Spleen (tissue), 13 donors: ENCODE measurements at places on chromosomes 11 and 22. TPM values are rescaled to one million over a fixed set of nuclear protein-coding genes. Genes with fewer than 3 reads are reported as not detected.
A peak's percentile ranks its signal among the peaks of the same experiment; 100 is the strongest.

DNA sequence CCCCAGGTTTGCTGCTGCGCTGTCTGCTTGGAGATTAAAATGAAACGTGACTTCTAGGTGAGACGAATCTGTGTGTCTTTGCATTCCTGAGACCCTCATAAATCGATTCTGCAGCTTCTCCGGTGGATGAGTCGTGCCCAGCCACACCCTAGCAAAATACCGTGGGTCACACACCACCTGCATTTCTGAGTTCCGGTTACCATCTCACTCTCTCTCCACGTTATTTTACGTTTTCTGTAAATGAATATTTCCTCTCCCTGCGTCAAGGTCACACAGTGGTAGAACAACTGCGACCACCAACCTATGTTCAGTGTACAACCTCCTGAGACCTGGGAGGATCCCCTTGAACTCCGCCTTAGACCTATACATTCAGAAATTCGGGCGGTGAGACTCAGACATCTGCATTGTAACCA is 1.1 kb downstream of the YWHAH start:
- H3K4me3 ChIP-seq = peak overlapping the region; percentile 74
- H3K4me1 ChIP-seq = peaks cover 63% of the 10 kb centered on the region
- H3K27me3 ChIP-seq = no peaks in the 10 kb centered on the region
- peaks cover 4% of the 10 kb centered on the region for H3K36me3 ChIP-seq

- no peaks in the 10 kb centered on the region for H3K27me3 ChIP-seq
- H3K4me1 ChIP-seq = peaks cover 35% of the 10 kb centered on the region
- H3K27ac ChIP-seq = no peak overlapping the region
These were observed 89.3 kb downstream of the PRR5L start for GRCh38 chr11:36385121-36385970.

GRCh38 chr11:57713835-57714234 is 1.4 kb downstream of the TMX2 start:
- H3K27me3 ChIP-seq = no peaks in the 10 kb centered on the region
- H3K36me3 ChIP-seq = no peaks in the 10 kb centered on the region
- H3K4me1 ChIP-seq = peaks cover 50% of the 10 kb centered on the region
- DNase-seq = no peak

DNA sequence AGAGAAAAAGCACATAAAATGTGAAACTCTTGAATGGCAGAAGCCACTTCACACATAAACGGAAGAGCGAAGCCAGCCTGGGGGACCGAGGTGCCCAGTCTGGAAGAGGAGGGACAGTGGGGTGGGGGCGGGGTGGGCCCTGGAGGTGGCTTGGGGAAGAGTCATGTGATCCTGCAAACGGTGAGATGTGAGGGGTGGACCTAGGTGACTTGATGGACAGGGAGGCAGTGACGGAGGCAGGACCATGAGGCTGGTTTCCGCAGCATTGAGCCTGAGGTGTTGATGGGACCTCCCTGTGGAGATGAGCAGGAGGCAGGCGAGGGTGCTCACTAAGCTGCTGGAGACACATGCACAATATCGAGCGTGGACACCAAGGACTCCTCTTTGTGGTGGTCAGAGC is 16.8 kb downstream of the ZDHHC24 start:
- no peak overlapping the region for H3K27ac ChIP-seq
- no peaks in the 10 kb centered on the region for H3K27me3 ChIP-seq
- no peak overlapping the region for H3K4me3 ChIP-seq
- H3K36me3 ChIP-seq = peaks cover 83% of the 10 kb centered on the region

- H3K27ac ChIP-seq = no peak overlapping the region
- H3K36me3 ChIP-seq = no peaks in the 10 kb centered on the region
- H3K27me3 ChIP-seq = no peaks in the 10 kb centered on the region
- H3K4me1 ChIP-seq = no peaks in the 10 kb centered on the region
- H3K4me3 ChIP-seq = no peak overlapping the region
These were observed 55.0 kb upstream of the DEPDC7 start for GRCh38 chr11:32960553-32961164.

OR51B2 gene
- total RNA-seq = not detected

P4HA3 gene
- not detected for total RNA-seq
